Epithelial cell of esophagus (primary cell): ENCODE measurements at places on chromosomes 1 and 21.

DNA sequence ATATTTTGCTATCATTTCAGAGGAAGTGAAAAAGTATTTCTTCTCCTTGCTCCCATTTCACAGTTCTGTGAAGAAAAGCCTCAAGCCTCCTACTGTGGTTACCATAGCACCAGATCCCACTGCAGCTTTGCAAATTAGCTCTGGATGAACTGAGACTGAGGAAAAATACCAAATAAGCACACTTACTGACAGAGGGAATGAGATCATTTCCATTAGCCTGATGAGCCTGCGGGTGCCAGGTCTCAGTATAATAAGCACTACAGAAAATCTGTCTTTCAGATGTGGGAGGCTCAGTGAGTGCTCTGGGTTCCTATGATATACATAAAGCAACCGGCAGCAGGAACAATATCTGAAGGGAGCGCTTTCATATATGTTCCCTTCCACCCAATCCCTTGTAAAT is 21.4 kb downstream of the XKR8 start:
- DNase-seq, result no peak

- no peak for DNase-seq
These were observed 198.6 kb upstream of the JUN start for GRCh38 chr1:58982259-58982998.

GRCh38 chr1:26409191-26409807 is 1.3 kb upstream of the LIN28A start:
- DNase-seq, result no peak

- no peak for DNase-seq
These were observed 6.1 kb downstream of the NENF start for GRCh38 chr1:212438831-212439237.
